Neural progenitor cell (in vitro differentiated cells): ENCODE measurements at places on chromosomes 13 and 19.

- no peak for DNase-seq
Observed at GRCh38 chr19:43842007-43842406, 14.9 kb downstream of the ZNF283 start.

DNA sequence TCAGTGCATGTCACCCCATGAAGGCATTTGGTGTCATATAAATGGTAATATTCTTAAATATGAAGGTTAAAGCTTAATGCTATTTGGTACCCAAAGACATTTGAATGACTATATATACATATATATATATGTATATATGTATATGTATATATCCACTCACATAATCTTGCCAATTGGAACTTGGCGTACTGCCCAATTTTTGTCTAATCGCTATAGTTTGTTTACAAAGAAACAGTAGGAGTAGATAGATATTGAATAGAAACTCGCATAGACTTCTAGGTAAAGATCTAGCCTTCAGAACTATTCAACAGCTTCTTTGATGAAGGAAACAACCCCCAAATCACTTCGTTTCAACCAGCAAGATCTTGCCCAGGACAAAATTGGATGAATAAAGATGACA is 24.1 kb downstream of the KLF5 start:
- no peak for DNase-seq

DNA sequence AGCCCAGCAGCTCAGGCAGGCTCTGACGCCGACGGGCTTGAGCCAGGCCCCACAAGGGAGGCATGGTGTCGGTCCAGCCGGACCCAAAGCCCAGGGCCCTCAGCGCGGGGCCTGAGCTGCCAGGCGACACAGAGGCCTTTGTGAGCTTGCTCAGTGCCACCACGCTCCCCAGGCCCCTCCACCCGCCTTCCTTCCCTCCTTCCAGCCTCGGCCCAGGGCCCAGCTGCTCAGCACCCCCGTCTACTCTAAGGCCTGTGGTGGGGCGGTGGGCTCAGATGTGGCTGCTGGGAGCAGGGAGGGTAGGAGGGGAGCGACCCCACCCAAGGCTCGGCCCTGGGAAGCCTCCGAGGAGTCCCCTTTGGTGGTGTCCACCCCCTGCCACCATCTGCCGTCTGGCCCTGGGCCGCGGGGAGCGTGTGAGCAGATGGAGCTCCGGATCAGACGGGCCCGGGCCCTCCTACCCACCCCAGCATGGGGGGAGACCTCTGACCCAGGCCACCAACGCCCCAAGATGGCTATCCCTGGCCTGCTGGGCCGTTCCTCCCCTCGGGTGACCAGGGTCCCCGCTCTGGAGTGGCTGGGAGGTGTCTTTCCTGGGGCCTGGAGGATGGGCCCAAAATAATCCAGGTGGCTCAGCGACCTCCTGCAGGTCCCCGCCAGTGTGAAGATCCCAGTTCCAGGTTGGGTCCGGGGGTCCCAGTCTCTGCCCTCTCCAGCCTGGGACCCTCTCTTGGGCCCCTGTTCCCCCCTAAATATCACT is 7.8 kb downstream of the ZBTB7A start:
- no peak for DNase-seq

GRCh38 chr13:25686831-25687470 is 315.2 kb downstream of the ATP8A2 start:
- DNase-seq: no peak

- peak; percentile 60 for DNase-seq
Observed at GRCh38 chr13:109275852-109276251, 510.5 kb downstream of the IRS2 start.

- no peak for DNase-seq
Observed at GRCh38 chr13:67228916-67229315, 1.2 kb downstream of the PCDH9 start.

DNA sequence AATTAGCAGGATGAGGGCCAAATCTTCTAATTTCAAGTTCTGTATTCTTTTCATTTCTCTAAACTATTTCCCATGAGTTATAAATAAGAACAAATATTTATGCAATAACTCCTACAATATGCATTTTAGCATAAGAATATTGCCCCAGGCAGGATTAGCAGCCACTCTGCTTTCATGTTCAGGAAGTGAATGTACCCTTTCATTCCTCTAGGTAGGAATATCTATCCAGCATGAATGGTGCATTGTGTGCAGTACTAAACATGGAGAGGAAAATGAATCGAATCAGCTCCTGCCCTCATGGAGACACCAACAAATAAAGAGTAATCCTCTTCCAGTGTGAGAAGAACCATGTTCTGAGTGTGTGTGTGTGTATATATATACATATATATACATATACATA is 41.0 kb downstream of the LHFPL6 start:
- DNase-seq: no peak

- DNase-seq: no peak
Observed at GRCh38 chr19:40219721-40220276, 1.6 kb upstream of the TTC9B start.

DNA sequence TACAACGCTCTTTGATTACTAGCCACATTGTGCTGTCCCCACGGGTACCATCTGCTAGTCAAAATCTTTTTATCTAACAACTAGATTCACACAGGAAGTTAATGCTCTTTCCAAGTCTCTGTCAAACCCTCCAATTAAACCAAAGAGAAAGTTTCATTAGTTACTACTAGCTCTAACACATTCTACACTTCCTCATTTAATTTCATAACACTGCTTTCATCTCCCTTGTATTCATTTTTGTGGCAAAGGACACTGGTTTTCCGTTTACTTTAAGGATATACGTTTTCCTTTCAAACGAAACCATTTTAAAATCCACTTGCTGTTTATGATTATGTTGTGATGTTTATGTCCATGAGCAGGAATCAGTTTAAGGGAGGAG is 5.3 kb downstream of the DYRK1B start:
- DNase-seq: no peak

- no peak for DNase-seq
Observed at GRCh38 chr13:30968846-30969245, 36.4 kb downstream of the TEX26 start.

DNA sequence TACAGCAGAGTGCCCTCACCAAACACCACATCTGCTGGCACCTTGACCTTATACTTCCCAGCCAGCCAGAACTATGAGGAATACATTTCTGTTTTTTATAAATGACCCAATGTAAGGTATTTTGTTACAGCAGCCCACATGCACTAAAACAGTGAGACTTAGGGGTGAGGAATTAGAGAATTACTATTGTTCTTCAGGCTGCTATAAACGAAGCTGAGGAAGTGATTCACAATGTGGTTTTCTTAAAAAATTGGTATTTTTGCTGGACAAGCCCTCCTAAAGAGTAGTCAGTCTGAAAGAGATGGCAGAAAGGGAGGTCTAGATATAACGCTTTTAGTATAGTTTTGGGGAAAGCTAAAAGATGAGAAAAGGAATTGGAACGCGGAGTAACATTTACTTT is 101.0 kb downstream of the SLITRK6 start:
- no peak for DNase-seq

- DNase-seq: peak; percentile 32
Observed at GRCh38 chr13:58960888-58961287, 1202.8 kb downstream of the DIAPH3 start.

- no peak for DNase-seq
Observed at GRCh38 chr13:91622778-91623550, 224.5 kb downstream of the GPC5 start.

DNA sequence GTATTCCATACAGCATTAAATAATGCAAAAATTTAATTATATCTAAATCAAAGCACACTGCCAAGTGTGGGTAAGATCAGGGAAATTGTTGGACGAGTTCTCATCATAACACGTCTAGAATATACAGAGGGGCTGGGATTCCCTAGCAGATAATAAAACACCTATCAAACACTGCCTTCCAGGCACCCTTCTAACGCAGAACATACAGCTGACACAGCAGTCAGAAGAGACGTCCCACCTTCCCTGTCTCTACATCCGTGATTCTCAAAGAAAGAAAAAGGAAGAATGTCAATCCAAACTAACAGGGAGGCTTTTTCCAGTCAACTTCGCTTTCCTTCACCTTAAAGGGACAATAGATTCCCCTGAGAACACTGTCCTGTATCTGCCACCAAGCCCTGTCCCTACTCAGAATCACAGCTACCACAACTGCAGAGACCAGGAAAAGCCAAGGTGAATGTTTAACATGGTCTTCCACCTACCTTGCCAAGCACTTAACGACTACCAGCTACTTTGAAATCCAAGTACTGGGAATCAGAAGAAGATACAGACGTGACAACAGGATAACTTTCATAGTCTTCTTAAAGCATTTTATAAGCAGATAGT is 38.5 kb downstream of the TBC1D4 start:
- DNase-seq: no peak

GRCh38 chr13:79419365-79419764 is 13.3 kb upstream of the RBM26 start:
- no peak for DNase-seq

DNA sequence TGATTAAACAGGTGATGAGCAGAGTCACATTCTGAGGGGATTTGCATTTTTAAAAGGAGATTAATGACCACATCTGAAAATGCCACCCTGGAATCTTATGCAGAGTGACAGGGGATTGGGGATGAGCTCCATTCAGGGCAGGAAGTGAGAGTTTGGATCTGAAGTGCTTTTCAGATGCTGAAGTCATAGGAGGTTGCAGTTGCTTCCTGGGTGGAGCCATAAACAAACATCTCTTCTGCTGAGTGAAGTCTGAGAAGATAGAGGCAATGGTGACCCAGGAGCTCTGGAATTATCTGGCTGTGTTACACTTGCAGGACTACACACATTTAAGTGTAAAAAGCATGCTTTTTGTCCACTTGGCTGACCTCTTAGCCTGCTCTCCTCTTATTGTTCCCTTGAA is 51.4 kb upstream of the PSG8 start:
- DNase-seq: no peak

DNA sequence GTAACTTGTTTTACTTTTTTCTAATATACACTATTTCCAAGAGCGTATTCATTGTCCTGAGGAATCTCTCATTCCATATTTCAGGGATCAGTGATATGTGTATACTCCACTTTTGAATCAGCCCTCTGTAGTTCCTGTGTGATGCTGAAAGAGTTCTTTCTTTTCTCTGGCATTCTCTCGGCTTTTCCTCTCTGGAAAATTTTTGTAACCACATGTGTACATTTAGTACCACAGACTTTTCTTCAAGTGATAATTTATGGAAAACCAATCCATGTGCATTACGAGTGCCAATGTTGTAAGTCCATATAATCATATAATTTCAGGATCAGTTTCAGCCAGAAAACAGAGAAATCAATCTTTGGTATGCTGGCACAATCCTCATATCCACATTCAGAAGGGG is 102.2 kb upstream of the MBNL2 start:
- DNase-seq: no peak
